Esophagus squamous epithelium (tissue), 5 donors: ENCODE measurements at places on chromosomes 7 and 10. TPM values are rescaled to one million over a fixed set of nuclear protein-coding genes. Genes with fewer than 3 reads are reported as not detected.

GRCh38 chr10:86310702-86311101 lies 55.9 kb downstream of the GRID1 start:
- no peak for DNase-seq

DNA sequence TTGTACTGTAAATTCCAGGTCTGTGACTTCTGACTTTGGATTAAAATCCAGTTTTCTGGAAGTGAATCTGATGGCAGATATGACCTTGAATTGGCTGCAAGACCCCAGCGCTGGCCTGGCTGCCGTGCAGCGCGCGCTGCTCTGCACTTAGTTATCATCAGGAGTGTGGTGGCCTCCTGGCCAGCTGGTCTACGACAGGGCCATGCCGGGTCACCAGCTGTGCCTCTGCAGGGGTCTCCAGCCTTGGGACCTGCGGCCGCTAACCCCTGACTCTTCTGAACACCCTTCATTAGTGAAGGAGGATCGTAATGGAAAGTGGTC lies 190.7 kb upstream of the SH2B2 start:
- no peak for DNase-seq

DNA sequence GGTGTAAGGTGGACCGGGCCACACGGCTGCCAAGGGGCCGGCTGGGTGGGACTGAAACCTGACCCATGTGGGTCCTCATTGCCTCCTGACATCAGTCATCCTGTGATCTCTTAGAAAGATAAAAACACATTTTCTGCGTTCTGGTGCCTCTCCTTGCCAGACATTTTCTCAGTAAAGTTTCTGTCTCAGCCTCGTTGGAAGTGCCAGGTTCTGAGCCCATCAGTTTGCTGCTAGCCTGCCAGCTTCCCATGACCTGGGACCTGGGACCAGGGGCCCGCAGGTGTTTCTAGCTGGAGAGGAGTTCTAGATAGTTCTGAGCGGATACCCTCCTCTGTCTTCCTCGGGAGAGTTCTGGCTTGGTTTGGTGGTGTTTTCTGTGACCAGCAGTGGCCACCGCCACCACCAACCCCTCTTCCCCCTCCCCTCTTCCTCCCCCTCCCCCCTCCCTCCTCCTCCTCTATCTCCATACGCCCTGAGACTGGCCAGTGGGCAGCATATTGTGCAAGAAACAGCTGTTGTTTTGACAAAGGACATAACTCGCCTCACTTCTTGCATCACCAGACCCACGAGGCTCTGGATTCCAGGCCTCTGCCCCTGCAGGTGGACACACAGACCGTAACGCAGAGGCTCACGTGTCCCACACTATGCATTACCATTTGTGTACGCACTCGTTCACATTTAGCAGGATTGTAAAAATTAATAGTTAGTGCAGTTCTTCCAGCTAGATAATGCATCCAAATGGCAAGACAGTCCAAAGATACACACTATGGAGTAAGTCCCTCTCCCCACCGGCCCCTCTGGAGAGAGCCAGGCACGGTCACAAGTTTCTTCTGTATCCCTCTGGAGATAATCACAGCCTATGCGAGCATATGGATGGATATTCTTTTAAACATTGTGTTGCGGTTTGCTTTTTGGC lies 94.6 kb downstream of the CUX1 start:
- DNase-seq = no peak

- DNase-seq = no peak
Observed at GRCh38 chr10:33155720-33156638, 178.5 kb downstream of the NRP1 start.

Gene MEIG1
- not detected for total RNA-seq

Gene CCNJ
- 1.5 TPM for total RNA-seq

Gene GHRHR
- total RNA-seq = not detected

DNA sequence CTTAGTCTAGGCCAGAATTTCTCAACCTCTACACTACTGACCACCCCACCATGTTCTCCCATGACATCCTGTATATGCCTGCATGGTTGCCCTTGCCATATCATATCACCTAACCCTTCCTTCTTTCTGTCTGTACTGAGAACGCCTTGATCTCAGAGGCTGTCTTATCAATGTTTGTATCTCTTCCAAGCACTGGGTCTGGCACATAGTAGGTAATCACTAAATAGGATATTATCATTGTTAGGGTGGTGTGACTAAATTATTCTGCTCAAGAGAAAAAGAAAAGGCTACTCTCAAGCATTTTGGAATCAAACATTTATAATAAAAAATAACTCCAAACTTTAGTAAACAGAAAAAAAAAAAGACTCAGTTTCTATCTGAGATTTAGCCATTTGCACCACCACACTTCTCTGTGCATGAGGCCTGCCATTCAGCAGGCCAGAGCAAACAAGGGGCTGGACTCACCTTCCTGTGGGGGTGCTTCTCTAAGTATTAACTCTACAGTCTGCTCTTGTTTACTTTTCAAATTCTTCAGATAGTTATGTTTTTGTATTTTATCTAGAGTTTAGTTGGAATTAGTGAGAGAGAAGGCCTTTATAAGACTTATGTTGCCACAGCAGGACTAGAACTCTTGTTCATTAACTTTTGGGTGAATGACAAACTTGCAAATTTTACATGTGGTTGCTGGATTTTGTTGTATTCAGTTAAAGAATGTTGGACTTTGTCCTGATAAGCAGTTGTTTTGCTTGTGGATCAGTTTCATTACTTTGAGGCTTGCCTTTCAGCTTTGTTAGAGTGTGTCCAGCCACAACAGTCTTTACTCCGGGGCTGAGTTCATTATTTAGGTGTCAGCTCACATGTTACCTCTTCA lies 5.4 kb downstream of the AGBL3 start:
- DNase-seq = no peak

DNA sequence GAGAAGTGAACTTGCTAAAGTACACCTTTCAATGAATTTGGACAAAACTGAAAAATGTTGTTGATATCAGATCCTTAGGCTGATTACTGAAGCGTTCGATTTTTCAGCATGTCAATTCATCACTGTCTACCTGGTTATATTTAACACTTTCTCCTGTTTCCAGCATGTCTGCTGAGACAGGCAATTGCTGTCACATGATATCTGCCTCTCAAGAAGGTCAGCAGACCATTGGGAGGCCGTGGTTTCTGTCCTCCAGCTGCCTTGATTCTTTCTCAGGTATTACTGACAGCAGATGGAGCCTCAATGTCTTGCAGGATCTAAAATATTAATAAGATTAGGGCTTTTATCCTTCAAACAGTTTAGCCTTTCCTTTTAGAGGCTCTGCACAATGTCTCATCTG lies 127.5 kb downstream of the SNX10 start:
- no peak for DNase-seq

Gene LRRC18
- total RNA-seq = not detected

GRCh38 chr10:31124852-31125251 lies 93.2 kb upstream of the ZNF438 start:
- no peak for DNase-seq

Gene CAMK2B
- total RNA-seq = 0.61 TPM

- no peak for DNase-seq
Observed at GRCh38 chr10:71569775-71570588, 149.6 kb downstream of the C10orf105 start.

- no peak for DNase-seq
Observed at GRCh38 chr7:69457595-69458504, 140.4 kb upstream of the AUTS2 start.

Gene TMEM72
- total RNA-seq = not detected

GRCh38 chr10:88800152-88801125 lies 2.1 kb upstream of the LIPM start:
- no peak for DNase-seq
